NCI-H1930 (cell line): ENCODE measurements at places on chromosomes 4 and X.

DNA sequence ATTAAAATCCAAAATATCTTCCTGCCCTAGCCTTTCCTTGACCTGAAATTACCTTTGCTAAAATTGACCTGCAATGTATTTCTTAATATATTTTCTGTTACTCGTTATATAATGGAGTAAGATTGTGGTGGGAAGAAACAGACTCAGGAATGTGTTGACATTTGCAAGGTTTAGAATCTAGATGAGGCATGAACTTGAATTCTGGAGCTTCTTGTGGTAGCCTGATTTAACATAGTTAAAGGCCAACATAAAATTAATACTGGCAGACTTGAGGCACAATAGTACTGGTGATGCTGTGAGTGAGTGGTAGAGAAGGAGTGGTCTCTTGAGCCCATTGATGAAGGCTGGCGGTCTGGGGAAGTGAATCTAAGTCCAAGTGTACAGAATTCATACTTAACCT, 197.9 kb upstream of the SPRY1 start:
- DNase-seq = no peak

DNA sequence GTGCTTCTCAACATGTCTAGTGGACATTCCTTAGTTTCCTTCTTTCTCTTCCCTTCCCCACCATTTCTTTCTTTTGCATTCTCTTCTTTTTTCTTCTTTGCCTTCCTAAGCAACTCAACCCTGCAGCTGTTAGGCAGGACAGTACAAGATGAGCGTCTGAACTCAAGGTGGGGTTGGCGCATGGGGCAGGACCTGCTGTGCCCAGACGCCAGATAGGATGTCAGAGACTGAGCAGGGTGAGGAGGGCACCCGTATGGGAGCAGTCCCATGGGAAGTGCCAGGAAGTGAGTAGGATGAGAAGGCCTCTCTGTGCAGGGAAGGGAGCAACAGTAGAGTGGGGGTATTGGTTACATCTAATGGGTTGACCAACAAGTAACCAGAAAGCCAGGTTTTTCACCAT, 38.1 kb upstream of the ZNF827 start:
- DNase-seq = no peak

DNA sequence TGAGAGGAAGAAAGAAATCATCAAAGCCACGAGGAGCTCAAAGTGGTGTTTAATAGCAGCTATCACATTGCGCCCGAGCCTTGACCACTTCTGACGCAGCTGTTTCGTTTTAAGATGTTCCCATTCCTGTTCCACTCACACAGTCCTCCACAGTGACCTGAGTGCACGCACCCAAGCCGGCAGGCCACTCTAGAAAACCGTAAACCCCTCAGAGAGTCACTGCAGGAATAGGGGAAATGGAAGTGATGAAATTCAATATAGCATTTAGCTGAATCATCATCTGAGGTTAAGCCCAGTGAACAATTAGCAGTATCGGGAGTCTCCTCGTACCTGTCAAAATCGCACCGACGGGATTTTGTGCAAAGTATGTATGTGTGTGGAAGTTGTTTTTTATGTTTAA, 17.9 kb upstream of the HAND2 start:
- DNase-seq = no peak

GRCh38 chr4:183912585-183912984, 7.5 kb downstream of the STOX2 start:
- DNase-seq = no peak

DNA sequence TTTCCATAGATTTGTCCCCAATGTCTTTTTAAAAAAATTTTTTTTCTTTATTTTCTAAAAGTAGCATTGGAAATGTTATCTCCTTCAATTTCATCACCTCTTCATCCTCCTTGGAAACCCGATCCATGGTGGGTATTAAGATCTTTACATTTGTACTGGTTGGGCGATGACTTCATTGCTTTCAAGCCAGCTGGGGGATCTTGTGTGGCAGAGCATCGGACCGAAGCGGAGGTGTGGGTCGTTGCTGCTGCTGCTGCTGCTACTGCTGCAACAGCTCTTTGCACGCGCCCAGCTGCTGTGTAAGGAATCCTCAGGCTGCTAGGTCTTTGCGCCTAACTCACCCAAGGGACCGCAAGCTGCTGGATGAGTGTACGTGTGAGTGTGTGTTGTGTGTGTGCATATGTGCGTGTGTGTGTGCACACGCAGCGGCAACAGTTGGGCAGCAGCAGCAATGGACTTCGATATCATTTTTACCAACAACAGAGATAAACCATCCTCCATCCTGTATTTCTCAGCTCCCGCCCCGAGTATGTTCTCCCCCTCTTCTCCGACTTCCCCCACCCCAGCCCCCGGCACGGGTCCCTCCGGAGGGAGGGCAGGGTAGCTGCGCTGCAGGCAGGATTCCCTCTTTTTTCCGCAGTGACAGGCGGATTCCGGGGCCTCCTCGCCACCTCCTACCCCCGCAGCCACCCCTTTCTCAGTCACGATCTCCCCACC, 768 bp upstream of the CDKL5 start:
- DNase-seq = no peak

GRCh38 chr4:118910221-118910620, 21.6 kb downstream of the SYNPO2 start:
- no peak for DNase-seq

DNA sequence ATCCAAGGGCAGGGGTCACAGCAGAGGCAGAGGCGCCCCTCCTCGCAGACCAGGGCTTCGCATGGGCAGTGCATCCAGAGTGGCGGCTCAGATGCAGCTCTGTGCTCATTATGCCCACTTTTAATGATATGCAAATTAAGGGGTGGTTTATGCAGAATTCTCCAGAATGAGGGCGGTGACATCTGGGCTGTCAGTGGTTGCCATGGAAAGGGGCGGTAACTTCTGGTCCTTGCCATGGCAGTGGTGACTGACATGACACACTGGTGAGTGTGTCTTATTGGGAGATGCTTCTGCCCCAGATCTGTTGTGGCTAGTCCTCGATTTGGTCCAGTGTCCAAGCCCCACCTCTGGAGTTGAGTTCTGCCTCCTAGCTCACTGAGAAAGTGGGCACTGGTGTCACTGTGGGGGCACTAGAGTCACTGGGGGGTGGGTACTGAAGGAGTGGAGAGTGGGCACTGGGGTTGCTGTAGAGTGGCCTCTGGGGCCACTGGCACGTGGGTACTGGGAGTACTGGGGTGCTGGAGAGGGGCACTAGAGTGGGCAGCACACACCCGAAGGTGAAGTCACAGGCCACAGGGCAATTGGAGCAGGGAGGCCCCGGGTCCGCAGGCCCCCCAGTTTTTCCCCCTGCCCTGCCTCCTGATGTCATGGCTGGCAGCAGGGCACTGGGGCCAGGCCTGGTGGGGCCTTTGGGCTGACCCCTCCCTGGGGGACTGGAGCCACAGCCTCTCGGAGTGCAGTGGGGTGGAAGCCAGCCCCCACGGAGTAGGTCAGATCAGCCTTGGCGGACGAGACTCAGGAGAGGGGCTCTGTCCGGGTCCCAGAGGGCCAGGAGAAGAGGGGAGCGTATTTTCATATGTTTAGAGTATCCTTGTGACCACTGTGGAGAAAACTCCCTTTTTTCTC, 98.6 kb upstream of the NKX1-1 start:
- no peak for DNase-seq

DNA sequence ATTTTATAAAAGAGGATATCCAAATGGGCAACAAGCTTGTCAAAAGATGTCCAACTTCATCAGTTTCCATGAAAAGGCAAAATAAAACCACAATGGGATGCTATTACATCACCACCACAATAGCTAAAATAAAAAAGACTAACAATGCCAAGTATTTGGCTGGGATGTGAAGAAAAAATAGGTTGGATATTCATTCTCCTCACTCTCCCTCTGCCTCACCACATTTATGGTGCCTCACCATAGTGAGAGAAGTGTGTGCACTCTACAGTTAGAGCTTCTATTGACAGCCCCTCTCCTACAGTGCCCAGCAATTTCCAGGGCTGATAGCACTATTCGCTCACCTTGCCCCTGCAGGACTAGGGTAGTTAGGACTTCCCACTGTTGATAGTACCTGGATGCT, 25.5 kb downstream of the VEGFC start:
- no peak for DNase-seq

DNA sequence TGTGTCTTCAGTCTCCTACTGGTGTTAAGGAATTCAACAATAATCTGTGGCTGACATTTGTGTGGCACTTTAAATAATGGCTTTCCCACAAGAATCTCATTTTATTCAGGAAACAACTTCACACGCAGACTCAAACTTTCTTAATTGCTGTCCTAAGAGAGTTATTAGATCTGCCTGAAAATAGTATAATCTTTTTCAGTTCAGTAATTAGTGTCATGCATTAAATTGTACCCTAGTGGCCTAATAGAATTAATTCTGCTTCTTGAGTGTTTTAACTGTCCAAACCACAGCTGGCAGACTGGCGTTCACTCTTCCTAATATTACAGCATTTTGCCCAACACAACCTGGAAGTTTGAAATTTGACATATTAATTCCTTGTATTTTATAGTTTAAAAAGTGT, 107.1 kb downstream of the GRIA2 start:
- DNase-seq = no peak

DNA sequence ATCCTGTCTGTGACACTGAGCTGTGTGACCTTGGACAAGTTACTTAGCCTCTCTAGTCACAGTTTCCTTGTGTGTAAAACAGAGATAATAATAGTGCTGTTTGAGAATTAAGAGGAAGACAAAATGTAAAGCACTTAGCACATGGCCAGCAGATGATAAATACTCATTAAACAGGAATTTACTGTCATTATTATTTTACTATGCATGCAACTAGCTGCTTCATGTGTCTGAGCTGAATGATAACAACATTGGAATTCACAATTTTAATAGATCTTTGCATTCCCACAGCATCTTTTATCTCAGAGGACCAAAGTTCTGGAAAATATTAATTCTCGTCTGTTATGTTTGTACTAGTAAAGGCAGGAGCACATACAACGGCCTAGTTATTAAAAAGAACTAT, 79.2 kb upstream of the TET2 start:
- DNase-seq = no peak

DNA sequence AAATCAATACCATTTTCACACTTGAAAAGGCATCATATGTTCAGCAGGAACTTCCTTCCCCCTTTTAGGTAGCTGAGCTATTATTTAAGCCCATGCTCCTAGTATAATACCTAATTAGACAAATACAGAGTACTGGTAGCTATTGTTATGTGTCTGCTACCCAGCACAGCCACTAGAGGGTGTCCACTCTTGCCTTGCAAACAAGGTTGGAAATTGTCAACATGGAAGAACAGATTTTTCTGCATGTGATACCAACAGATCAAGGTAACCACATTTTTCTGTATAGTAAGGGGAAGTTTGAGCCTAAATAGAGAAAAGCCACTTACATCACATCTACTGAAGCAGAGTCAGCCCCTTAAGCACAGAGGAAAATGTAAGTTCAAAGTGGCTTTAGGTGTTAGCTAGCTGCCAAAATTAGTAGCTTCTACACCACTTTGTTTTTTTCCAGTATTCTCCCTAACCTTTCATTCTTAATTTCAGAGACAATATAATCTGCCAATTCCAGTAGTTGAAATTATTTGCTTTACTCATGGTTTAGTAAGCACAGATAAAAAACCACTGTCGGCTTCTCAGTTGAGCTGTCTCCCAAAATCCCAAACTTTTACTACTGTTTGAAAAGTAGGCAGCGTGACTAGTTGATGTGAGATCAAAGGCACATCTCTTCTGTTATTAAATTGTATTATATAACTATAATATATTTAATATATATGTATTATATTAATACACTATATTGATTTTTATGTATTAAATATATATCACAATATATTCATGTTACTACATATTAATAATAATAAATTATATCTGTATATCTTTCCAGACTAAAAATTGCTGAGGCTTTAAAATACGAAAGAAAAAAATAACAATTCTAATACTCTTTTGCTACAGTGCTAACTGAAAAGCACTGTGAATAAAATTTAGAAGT, 38.2 kb downstream of the EDNRA start:
- peak; percentile 27 for DNase-seq

DNA sequence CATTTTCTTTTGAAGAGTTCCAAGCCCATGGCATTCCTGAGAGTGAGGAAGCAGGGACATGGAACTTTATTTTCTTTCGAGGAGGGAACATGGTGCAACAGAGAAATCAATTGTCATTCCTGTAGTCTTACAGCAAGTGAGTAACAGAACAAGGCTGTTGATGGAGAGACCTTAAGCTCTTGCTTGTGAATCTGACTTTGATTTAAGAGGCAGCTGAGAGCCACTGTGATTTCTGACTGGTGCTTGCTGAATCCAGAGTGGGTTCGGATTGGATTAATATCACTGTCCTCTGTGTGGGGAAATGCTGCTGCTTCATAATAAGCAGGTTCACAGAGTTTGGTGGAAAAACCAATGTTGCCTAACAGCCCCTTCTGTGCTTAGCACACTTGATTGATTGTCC, 4.7 kb upstream of the ATP1B4 start:
- DNase-seq = no peak

DNA sequence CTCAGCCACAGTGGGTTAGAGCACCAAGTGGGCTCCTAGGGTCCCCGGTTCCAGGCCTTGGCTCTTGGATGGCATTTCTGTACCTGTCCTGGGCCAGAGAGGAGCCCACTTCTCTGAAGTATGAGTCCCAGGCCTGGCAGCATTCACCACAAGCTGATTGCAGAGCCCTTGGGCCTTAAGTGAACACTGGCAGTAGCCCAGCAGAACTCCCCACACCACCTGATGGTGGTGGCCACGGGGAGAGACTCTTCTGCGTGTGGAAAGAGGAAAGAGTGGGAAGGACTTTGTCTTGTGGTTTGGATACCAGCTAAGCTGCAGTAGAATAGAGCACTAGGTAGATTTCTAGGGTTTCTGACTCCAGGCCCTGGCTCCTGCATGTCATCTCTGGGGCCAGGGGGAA, 104.8 kb downstream of the DLG3 start:
- DNase-seq = no peak

GRCh38 chr4:126238013-126238412, 923.3 kb downstream of the FAT4 start:
- DNase-seq = no peak

DNA sequence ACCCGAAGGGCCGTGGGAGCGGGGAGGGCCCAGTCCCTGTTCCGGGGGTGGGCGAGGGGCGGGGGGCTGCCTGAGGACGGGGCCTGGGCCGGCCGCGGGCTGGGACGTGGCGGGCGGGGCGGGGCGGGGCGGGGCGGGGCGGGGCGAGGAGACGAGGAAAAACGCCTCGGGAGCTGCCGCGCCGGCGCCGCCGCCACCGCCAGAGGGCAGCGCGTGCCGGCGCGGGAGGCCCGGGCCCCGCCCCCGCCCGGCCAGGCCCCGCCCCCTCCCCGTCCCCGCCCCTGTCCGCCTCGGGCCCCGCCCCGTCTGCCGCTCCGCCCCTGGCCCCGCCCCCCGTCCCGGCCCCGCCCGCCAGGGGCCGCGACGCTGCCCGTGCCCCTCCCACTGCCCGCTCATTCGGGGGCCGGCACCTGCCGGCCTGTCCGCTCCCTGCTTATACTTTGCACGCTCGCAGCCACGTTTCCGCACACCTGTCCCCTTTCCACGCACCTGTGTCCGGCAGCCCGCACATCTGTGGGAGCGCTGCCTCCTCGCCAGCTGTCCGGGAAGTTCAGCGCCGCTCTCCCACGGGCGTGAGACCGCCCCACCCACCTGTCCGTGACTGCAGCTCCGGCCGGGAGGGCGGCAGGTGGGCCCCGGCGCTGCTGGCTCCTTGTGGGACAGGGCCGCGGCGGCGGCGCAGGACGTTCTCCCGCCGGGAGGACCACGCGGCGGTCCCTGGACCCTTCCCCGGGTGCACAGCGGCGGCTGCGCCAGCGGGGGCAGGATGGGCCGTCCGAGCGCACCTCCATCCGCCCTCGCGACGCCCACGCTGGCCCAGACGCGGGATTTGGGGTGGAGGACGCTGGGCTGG, 1.7 kb upstream of the FGFRL1 start:
- DNase-seq = peak; percentile 63

GRCh38 chr4:4677556-4678522, 136.0 kb upstream of the STX18 start:
- DNase-seq = no peak
